LoVo (cell line): ENCODE measurements at places on chromosomes 6 and 20.

DNA sequence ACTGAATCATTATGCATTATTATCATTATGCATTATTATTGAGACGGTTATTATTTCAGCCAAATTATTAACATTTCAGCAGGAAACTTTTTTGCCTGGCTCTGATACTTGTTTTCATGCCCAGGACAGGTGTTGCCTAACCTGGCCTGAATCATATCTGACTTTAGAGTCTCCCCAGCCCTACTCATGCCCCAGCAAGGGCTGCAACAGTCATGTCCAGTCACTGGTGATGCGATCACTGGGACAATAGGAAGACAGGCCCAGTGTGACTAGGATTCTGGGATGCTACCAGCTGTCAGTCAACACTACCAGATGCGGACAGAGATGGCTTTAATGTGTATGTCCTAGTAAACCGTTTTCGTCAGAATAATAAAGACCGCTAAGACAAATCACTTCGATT is 285.0 kb downstream of the KHDC1L start:
- no peak for DNase-seq

DNA sequence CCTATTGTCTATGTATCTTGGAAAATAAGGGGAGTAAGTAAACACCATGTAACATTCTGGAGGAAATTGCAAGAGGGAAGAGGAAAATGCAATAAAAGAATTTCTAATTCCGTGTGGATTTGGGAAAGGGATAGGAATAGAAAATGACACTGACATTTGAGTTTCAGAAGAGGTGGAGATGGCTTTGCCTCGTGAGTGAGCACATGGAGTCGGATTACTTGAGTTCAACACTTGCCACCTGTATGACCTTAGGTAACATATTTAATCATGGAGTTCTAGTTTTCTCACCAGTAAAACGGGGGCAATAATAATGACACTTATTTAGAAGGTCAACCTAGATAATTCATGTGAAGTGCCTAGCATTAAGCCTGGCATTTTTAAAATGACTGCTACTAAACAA is 10.8 kb upstream of the PBOV1 start:
- DNase-seq: no peak

DNA sequence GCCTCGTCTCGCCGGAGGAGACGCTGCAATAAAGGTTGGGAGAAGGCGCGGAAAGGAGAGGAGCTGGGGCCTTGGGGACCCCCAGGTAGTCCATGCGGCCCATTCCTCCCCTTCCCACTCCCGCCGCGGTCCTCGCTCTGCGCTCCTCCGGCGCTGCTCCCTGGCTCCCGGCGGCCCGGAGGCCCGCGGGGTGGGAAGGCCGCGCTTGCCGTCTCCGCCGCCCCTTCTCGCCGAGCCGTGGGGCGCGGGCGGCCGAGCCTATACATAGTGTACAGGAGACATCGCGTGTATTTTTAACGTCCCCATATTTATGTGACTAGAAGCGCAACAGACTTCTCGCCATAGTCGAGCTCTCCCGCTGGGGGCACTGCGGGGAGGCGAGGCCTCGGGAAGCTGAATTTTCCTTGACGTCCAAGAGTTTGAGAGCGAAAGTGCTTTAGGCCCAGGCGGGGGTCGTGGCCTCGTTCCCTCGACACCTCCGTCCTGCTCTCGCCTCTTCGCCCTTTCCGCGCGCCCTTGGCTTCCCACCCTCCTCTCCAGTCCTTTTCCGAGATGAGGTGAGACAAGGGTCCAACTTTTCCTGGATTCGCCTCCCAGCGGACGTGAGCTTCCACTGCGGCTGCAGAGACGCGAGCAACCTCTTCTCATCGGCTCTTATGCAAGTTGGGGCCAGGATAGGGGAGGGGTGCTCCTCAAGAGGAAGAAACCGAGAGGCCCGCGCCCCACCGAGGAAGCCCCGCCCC is 29.0 kb downstream of the SLC12A5 start:
- DNase-seq: no peak

GRCh38 chr20:8646716-8647115 is 422.2 kb upstream of the PLCB4 start:
- DNase-seq: no peak

DNA sequence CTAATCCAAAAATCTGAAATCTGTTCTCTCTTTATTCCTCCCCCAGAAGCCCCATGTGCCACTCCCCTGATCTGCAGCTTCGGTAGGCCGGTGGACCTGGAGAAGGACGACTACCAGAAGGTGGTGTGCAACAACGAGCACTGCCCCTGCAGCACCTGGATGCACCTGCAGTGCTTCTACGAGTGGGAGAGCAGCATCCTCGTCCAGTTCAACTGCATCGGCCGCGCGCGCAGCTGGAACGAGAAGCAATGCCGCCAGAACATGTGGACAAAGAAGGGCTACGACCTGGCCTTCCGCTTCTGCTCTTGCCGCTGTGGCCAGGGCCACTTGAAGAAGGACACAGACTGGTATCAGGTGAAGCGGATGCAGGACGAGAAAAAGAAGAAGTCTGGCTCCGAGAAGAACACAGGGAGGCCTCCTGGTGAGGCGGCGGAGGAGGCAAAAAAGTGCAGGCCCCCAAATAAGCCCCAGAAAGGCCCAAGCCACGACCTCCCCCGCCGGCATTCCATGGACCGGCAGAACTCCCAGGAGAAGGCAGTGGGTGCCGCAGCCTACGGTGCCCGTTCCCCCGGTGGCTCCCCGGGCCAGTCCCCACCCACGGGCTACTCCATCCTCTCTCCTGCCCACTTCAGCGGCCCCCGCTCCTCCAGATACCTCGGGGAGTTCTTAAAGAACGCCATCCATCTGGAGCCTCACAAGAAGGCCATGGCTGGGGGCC is 31.5 kb downstream of the HECA start:
- no peak for DNase-seq

- DNase-seq: no peak
Measured at GRCh38 chr6:35811699-35811995, 6.5 kb downstream of the LHFPL5 start.
